ENCODE measurements at places on chromosomes 5 and 9. TPM values are rescaled to one million over a fixed set of nuclear protein-coding genes. Genes with fewer than 3 reads are reported as not detected.

The KLHL3 gene
- total RNA-seq, result 5.3 TPM

The ZFAND5 gene
- total RNA-seq, result 288 TPM

The DAPK1 gene
- total RNA-seq, result 62.3 TPM

The HTR1A gene
- total RNA-seq, result 0.57 TPM

The ADAMTSL2 gene
- total RNA-seq, result 2.2 TPM

The PCDHA6 gene
- 3.4 TPM for total RNA-seq

The SECISBP2 gene
- 43.8 TPM for total RNA-seq

The ERP44 gene
- 34.3 TPM for total RNA-seq

The INSL6 gene
- total RNA-seq, result not detected

The CNTLN gene
- total RNA-seq, result 9.2 TPM

The SLCO4C1 gene
- total RNA-seq, result 20.5 TPM

All from hepatocyte (in vitro differentiated cells).